ENCODE measurements at places on chromosomes 1 and 21. TPM values are rescaled to one million over a fixed set of nuclear protein-coding genes. Genes with fewer than 3 reads are reported as not detected.
A peak's percentile ranks its signal among the peaks of the same experiment; 100 is the strongest.

CD5L gene
- total RNA-seq, result not detected

TMEM39B gene
- total RNA-seq, result 13.3 TPM

FLG2 gene
- total RNA-seq, result not detected

SWT1 gene
- 4.6 TPM for total RNA-seq

KRTAP7-1 gene
- not detected for total RNA-seq

BARHL2 gene
- not detected for total RNA-seq

PLA2G2A gene
- total RNA-seq, result not detected

ZNF687 gene
- 15.4 TPM for total RNA-seq

ZFP69B gene
- 5.4 TPM for total RNA-seq

ZNF669 gene
- 9.4 TPM for total RNA-seq

FMO3 gene
- total RNA-seq, result not detected

- H3K27me3 ChIP-seq, result no peaks in the 10 kb centered on the region
- no peak overlapping the region for H3K27ac ChIP-seq
- DNase-seq, result no peak
- H3K36me3 ChIP-seq, result peaks cover 31% of the 10 kb centered on the region
- H3K4me1 ChIP-seq, result no peaks in the 10 kb centered on the region
- no peak overlapping the region for H3K4me3 ChIP-seq
Measured at GRCh38 chr1:37493336-37494098, 19.1 kb downstream of the ZC3H12A start.

GRCh38 chr1:164137273-164137925, 421.6 kb upstream of the PBX1 start:
- no peaks in the 10 kb centered on the region for H3K4me1 ChIP-seq
- no peaks in the 10 kb centered on the region for H3K36me3 ChIP-seq
- H3K27ac ChIP-seq, result no peak overlapping the region
- no peaks in the 10 kb centered on the region for H3K27me3 ChIP-seq

- no peak overlapping the region for H3K27ac ChIP-seq
- peak overlapping the region; percentile 70 for H3K4me3 ChIP-seq
- H3K4me1 ChIP-seq, result peaks cover 33% of the 10 kb centered on the region
- no peak for DNase-seq
- no peaks in the 10 kb centered on the region for H3K27me3 ChIP-seq
- no peaks in the 10 kb centered on the region for H3K36me3 ChIP-seq
Measured at GRCh38 chr1:9824702-9825089, 931 bp upstream of the CLSTN1 start.

- H3K4me1 ChIP-seq, result no peaks in the 10 kb centered on the region
- no peak for DNase-seq
- no peaks in the 10 kb centered on the region for H3K36me3 ChIP-seq
- H3K4me3 ChIP-seq, result no peak overlapping the region
- H3K27me3 ChIP-seq, result no peaks in the 10 kb centered on the region
- no peak overlapping the region for H3K27ac ChIP-seq
Measured at GRCh38 chr21:34166468-34166867, 93.1 kb downstream of the MRPS6 start.

DNA sequence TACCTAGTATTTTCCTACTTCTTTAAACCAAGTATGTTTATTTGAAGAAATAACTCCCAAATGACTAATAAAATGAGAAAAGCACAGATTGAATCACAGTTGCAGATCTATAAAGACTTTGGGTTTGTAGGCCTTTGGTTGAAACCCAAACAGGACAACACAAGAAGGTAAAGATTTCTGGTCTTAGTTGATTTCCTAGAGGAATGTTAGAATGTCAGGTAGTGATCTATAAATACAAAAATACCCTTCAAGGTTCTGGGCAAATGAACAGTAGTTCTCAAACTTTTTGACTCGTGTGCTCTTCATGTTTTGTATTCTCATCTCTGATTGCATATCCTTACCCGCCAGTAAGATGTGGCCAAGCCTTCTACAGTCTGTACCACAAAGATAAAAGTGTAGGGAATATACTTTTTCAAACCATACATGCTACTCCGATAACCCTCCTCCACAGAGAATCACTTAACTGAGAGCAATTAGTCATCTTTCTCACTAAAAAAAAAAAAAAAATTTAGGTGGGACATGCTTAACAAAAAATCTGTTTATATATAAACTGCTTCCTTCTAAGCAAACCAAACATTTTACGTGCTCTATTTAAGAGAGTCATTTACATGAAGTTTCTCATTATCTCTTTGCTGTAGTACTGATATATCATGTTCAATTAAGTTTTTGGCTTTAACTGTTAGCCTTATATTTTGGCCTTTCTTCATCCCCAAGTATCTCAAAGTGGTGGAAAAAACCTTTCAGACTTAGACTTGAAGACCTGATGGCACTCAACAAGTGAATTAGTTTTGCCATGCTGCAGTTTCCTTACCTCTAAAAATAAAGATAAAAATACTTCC, 36.0 kb downstream of the CNIH4 start:
- H3K4me3 ChIP-seq, result no peak overlapping the region
- H3K27ac ChIP-seq, result no peak overlapping the region
- no peak for DNase-seq
- no peaks in the 10 kb centered on the region for H3K4me1 ChIP-seq
- H3K36me3 ChIP-seq, result peaks cover 64% of the 10 kb centered on the region

DNA sequence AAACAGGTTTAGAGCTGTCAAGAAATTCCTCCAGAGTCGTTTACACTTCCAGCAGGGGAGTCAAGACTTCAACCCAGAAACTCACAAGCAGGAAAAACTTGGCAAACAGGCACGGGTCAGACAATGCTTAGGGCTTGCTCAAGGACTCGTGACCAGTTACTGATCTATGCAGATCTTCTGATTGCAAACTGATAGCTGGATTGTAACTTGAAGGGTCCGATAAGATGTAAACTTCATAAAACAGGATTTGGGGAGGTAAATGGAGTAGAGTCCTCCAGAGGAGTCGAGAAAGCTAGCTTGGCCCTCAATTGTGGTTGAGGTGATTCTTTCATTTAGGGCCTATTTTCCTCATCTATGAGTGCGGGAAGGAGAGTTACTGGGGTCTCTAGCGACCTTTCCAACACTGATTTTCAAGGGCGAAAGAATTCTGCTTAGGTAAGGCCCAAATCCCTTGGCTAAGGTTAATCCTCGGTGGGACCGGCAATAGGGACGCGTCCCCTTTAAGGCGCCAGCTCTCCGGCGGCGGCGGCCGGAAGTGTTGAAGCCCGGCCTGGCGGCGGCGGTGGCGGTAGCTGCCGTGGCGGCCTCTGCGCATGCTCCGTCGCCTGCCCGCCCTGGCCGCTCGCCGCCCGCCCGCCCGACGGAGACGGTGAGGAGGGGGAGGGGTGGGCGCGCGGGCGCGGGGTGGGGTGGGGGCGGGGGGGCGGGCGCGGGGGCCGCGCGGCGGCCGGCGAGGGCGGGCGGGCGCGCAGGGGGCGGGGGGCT, at the start of gene GMEB1:
TSS of gene GMEB1 (plus strand) at position 594 of the 765 bp plus-strand sequence. CDS start 14,829 bp downstream, outside the sequence.
- peak within 1 kb of the TSS; percentile 95 for H3K27ac ChIP-seq
- H3K36me3 ChIP-seq, result no peaks in the 10 kb centered on the region
- no peaks in the 10 kb centered on the region for H3K27me3 ChIP-seq
- H3K4me1 ChIP-seq, result peaks cover 12% of the 10 kb centered on the region

DNA sequence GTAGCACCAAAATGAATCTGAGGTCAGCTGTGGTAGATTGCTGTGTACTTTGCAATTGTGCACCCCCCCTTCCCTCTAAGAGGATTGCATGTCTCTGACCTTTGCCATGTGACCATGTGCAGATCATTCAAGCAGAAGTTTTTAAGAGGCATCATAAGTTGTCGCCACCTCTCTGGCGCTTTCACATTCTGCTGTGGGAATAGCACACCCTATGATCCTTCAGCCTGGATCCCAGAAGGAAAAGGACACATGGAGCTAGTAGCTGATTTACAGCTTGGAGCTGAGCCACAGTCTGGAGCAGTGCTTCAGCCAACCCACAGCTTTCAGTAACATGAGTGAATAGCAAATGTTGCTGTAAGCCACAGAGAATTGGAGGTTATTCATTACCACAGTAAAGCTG, 158.5 kb downstream of the TSEN15 start:
- no peak overlapping the region for H3K27ac ChIP-seq
- peak; percentile 59 for DNase-seq
- no peak overlapping the region for H3K4me3 ChIP-seq
- H3K4me1 ChIP-seq, result peaks cover 3% of the 10 kb centered on the region
- H3K27me3 ChIP-seq, result no peaks in the 10 kb centered on the region

GRCh38 chr1:116164150-116164549, 53.0 kb downstream of the MAB21L3 start:
- DNase-seq, result no peak
- H3K27me3 ChIP-seq, result peaks cover 20% of the 10 kb centered on the region
- H3K36me3 ChIP-seq, result no peaks in the 10 kb centered on the region

DNA sequence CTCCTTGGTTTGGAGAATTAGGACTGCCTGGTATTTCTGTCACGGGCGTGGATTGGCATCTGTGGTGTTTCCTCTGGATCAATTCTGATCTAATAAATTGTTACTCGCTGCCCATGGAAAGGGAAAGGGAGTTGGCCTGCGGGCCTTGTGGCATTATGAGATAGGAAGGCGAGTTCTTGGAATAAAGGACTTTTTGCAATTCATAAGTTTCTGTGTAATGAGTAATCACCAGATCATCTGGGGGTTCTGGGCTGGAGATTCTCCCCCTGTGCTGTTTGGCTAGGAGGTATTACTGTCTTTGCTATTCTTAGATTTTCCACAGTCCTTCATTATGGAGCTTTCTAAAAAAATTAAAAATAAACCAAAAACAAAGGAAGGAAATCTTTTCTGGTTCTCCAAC, 315.9 kb downstream of the CAMTA1 start:
- peaks cover 7% of the 10 kb centered on the region for H3K27me3 ChIP-seq
- no peak overlapping the region for H3K27ac ChIP-seq
- H3K36me3 ChIP-seq, result no peaks in the 10 kb centered on the region
- peaks cover 11% of the 10 kb centered on the region for H3K4me1 ChIP-seq
- no peak overlapping the region for H3K4me3 ChIP-seq

- no peaks in the 10 kb centered on the region for H3K27me3 ChIP-seq
- H3K4me3 ChIP-seq, result no peak overlapping the region
- H3K27ac ChIP-seq, result no peak overlapping the region
- H3K36me3 ChIP-seq, result peaks cover 6% of the 10 kb centered on the region
- no peak for DNase-seq
Measured at GRCh38 chr1:34847094-34847493, 12.5 kb downstream of the SMIM12 start.

DNA sequence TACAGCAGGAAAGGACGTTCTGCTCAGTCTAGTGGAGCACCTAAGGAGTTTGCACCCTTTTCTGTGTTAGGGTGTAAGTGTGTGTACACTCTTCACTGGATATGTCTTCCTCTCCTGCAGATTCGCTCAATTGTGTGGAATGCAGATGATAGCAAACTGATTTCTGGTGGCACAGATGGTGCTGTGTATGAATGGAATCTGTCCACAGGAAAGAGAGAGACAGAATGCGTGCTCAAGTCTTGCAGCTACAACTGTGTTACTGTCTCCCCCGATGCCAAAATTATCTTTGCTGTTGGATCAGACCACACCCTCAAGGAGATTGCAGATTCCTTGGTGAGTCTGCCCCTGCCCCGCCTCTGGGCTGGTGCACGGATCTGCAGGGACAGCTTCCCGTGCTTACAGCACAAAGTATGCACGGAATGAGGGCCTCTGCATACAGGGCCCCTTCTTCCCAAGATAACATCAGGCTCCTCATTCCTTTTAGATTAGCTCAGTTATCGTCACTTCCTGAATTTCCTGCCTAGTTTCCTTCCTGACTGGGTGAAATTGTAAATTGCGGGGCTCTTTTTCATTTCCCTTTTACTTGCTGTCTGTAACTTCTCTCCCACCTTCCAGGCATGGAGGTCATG, 34.6 kb downstream of the CFAP57 start:
- H3K4me1 ChIP-seq, result peaks cover 26% of the 10 kb centered on the region
- H3K27me3 ChIP-seq, result no peaks in the 10 kb centered on the region
- no peaks in the 10 kb centered on the region for H3K36me3 ChIP-seq
- DNase-seq, result peak; percentile 95

- no peak overlapping the region for H3K27ac ChIP-seq
- no peaks in the 10 kb centered on the region for H3K27me3 ChIP-seq
- peaks cover 5% of the 10 kb centered on the region for H3K4me1 ChIP-seq
- peaks cover 5% of the 10 kb centered on the region for H3K36me3 ChIP-seq
- no peak for DNase-seq
Measured at GRCh38 chr1:24776821-24777220, 31.6 kb downstream of the CLIC4 start.

GRCh38 chr1:81915937-81916336, 115.2 kb downstream of the ADGRL2 start:
- peaks cover 10% of the 10 kb centered on the region for H3K4me1 ChIP-seq
- no peak for DNase-seq
- no peak overlapping the region for H3K27ac ChIP-seq
- H3K27me3 ChIP-seq, result no peaks in the 10 kb centered on the region
- H3K4me3 ChIP-seq, result no peak overlapping the region
- H3K36me3 ChIP-seq, result no peaks in the 10 kb centered on the region

GRCh38 chr1:17197696-17198095, 7.2 kb upstream of the PADI1 start:
- H3K27ac ChIP-seq, result no peak overlapping the region
- DNase-seq, result no peak
- no peaks in the 10 kb centered on the region for H3K27me3 ChIP-seq
- no peaks in the 10 kb centered on the region for H3K36me3 ChIP-seq
- H3K4me1 ChIP-seq, result peaks cover 26% of the 10 kb centered on the region
- no peak overlapping the region for H3K4me3 ChIP-seq

DNA sequence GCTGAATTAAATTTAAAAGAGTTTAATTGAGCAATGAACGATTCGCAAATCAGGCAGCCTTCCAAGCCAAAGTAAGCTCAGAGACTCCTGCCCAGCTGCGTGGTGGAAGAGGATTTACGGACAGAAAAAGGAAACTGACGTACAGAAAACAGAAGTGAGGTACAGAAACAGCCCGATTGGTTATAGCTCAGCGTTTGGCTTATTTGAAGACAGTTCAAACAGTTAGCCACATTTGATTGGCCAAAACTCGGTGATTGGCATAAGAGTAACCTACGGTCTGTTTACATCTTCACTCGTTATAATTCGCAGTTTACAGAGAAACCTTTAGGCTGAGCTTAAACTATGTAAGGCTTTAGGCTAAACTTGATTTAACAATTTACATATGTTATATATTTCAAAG, 46.9 kb downstream of the CR1L start:
- H3K4me1 ChIP-seq, result no peaks in the 10 kb centered on the region
- no peaks in the 10 kb centered on the region for H3K27me3 ChIP-seq
- no peak overlapping the region for H3K27ac ChIP-seq
- DNase-seq, result no peak
- H3K4me3 ChIP-seq, result no peak overlapping the region

- H3K36me3 ChIP-seq, result no peaks in the 10 kb centered on the region
- no peak overlapping the region for H3K27ac ChIP-seq
- H3K4me1 ChIP-seq, result no peaks in the 10 kb centered on the region
- no peaks in the 10 kb centered on the region for H3K27me3 ChIP-seq
Measured at GRCh38 chr1:86596224-86596623, 49.3 kb downstream of the CLCA4 start.

DNA sequence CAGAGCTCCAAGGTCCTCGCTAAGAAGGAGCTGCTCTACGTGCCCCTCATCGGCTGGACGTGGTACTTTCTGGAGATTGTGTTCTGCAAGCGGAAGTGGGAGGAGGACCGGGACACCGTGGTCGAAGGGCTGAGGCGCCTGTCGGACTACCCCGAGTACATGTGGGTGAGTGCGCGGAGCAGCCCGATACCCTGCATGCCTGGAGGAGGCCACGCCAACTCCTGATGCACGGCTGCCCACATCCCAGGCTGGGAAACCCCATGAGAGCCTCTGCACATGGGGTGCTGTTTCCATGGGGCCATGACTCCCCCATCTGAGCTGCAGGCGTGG, 43.0 kb upstream of the TRAPPC10 start:
- no peak overlapping the region for H3K27ac ChIP-seq
- H3K4me1 ChIP-seq, result no peaks in the 10 kb centered on the region
- no peak for DNase-seq
- no peaks in the 10 kb centered on the region for H3K36me3 ChIP-seq

GRCh38 chr1:3411806-3412205, 42.7 kb upstream of the ARHGEF16 start:
- H3K36me3 ChIP-seq, result no peaks in the 10 kb centered on the region
- H3K27me3 ChIP-seq, result no peaks in the 10 kb centered on the region
- DNase-seq, result no peak
- H3K4me1 ChIP-seq, result peaks cover 3% of the 10 kb centered on the region
- H3K27ac ChIP-seq, result no peak overlapping the region

Measured in astrocyte (in vitro differentiated cells and primary cell).